Activated CD4-positive, alpha-beta T cell treated with anti-CD3 and anti-CD28 coated beads, Interleukin-2, Interleukin-4, amounts not matched to agents 100 ng/mL and 50 ng/mL, durations not matched to agents 16 hours and 8 hours (primary cell): ENCODE measurements at places on chromosomes 13 and 19.

DNA sequence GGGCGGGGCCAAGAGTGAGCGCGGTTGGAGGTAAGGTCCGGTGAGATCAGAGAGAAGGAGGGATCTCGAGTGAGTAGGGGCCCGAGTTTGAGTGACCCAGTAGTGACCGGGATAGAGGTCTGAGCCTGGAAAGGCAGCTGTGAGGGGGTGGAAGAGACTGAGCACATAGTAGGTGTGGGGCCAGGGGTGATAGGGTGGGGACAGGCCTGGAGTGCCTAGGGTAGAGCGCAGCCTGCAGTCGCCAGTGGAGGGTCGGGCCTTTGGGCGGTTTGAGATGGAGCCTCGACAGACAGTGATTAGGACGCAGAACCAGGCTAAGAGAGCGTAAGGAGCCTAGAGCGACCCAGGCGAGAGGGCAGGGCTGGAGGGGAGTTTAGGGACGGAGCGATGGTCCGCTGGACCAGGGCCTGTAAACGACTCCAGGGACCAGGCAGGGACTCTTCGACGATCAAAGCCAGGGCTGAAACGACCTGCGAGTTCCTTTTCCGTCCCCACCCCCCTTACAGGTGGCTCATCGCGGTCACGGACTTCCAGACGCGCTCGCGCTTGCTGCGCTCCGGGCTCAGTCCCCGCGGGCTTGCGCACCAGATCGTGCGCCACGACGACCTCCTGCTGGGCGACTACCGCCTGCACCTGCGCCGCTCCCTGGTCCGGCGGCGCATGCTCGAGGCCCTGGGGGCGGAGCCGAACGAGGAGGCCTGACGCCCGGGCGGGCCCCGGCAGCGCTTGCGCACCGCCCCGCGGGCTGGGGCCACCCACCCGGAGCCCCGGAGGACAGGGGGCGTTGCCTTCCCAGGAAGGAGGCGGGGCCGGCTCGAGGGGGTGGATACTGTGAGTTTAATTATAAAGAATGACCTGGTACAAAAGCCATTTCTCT, 9.4 kb downstream of the C19orf81 start:
- DNase-seq, result peak; percentile 68

DNA sequence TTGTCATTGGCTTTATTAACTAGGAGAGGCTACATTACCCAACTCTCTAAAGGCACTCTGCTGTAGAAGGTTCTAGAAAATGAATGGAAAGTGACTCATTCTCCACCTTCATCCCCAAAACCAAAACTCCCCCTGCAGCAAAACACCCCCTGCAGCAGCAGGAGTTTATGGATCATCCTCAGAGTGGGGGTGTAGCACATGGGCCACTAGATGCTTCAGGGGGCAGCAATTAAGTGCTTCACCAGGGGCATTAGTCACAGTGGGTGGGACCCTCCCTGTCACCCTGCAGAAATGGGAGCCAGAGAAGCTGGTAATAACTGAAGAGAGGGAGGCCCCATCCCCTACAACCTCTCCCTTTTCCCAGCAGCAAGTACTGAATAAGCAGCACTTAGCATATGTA, 64.5 kb upstream of the MED4 start:
- DNase-seq, result no peak

GRCh38 chr13:44825953-44826352, 163.3 kb downstream of the NUFIP1 start:
- no peak for DNase-seq

DNA sequence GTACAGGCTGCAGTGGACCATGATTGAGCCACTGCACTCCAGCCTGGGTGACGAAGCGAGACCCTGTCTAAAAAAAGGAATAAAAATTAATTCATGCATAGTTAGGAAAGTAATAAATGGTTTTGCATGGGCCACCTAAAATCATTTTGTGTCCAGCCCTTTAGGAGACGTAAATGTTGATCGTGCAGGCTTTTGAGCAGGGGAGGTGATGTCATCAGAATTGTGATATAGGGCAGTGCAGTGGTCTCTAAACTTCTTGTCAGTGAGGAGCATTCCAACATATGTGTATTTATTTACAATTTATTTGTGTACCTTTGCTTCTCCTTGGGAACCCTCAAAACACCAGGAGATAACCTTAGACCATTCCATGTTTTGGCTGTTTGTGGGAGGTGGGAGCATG, 3.0 kb downstream of the SMARCA4 start:
- no peak for DNase-seq

GRCh38 chr19:53388904-53389303, 6.0 kb upstream of the ZNF765 start:
- DNase-seq, result no peak

DNA sequence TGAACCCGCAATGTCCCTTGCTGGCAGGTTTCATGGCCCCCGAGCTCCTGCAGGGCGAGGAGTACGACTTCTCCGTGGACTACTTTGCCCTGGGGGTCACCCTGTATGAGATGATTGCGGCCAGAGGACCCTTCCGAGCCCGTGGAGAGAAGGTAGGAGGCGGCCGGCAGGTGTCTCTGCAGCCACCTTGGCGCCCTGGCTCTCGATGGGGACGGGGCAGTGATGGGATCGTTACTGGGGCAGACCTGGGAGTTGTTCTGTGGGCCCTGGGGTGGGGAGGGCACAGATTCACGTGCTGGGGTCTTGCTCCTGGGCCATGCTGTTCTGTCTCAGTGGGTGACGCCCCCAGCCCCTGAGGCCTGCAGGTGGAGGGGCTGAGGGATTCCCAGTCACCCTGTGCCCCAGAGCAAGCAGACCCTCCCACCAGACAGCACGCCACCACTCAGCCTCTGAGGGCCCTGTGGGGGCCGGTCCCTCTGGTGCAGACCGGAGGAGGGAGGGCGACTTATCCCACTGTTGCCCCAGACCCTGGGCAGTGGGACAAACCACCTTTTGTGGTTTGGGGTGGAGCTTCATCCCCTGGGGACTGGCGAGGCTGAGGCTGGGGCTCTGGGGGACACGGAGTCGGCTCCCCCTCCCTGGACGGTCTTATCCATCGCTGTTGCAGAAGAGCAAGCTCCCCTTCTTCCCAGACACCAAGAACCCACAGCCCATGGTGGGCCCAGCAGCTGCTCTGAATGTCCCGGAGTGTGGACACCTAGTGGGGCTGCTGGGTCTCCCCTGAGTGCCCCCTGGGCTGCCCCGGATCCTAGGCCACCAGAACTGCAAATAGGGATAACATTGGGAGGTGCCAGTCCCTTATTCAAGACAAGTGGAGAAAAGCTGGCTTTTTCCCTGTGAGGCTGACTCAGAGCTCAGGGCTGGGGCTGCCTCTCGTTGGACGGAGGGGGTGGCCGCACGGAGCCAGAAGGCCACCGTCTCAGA, 27.5 kb upstream of the TMEM255B start:
- no peak for DNase-seq
